GM04504 (cell line): ENCODE measurements at places on chromosomes 6 and 20.
A peak's percentile ranks its signal among the peaks of the same experiment; 100 is the strongest.

- no peak for DNase-seq
These were observed 3.7 kb downstream of the PRSS16 start for GRCh38 chr6:27251112-27251605.

DNA sequence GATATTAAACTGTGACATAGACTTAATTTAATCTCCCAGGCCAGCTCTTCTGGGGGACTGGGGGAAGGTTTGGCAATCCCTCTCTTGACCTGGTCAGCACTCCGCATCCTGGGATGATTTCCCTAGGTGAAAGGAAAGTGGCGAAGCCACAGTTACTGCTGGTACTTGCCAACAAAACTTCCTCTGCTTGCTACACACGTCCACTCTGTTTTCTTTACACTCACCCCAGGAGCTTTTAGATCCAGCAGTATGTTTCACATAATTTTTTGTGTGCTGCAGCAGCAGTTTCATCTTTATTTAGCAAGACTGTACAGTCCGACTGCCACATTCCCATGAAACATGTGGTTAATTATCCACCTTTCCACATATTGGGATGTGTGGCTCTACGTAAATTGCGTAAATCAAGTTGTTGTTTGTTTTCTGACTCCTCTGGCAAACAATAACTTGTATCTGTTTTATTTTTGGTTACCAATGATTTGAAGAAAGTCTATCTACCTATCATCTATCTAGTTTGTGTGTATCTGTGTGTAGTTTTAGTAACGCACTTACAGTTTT, 284.0 kb downstream of the PHF3 start:
- no peak for DNase-seq

- DNase-seq, result peak; percentile 26
These were observed 458.4 kb upstream of the BTBD3 start for GRCh38 chr20:11459090-11459890.

- DNase-seq, result no peak
These were observed 6.4 kb downstream of the MRPL14 start for GRCh38 chr6:44120692-44121443.

DNA sequence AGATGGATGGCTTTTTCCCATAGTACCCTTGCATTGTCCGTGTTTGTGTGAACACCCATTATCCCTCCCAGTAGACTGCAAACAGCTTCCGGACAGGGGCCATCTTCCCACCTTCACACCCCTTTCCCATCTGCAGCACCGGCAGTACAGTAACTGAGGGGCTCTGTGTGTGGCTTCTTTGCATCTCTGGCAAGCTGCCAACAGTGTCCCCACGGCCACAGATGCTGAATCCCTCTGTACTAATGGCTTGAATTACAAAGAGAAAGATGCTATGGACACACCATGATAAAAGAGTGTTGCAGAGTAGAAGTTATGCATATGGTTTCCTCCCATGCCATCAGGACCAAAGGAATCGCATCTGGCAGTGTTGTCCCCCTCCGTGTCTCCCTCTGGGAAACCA, 101.1 kb upstream of the CDYL start:
- DNase-seq, result no peak

GRCh38 chr20:36555248-36555647, 13.9 kb downstream of the MYL9 start:
- no peak for DNase-seq

DNA sequence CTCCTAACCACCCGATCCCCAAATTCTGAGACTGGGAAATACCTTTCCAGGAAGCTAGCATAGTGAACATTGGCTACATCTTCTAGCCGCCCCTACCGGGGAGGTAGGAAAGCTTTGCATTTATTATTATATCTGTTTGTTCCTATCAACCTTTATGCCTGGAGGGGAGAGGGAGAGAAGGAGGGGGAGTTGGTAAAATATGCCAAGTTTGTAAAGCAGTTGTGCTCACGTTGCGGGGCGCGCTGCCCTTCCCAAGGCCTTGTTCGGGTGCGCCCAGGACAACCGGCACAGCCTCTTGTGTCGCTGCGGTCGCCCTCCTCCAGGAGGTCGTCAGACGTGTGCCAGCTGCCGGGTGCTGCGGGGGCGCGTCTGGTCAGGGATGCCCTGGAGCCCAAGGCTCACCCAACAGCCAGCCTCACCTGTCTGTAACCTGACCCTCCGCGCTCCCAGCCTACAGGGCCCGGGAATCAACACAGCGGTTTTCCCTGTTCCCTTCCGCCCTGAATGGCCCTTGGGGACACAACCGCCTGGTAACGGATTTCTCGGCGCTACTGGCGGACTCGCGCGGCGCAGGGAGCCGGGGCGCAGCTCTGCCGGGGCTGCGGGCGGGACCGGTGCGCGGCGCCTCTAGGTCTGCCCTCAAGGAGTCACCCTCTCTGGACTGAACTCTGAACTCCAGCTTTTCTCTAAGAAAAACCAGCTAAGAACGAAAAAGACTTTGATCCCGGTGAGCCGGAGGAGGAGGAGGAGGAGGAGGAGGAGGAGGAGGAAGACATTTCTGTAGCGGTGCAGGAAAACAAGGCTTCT, 1.1 kb upstream of the OVOL2 start:
- DNase-seq, result no peak
